ENCODE measurements at places on chromosomes 4 and X.
A peak's percentile ranks its signal among the peaks of the same experiment; 100 is the strongest.

- DNase-seq, result peak; percentile 60
Measured at GRCh38 chrX:130523460-130524394, 121.9 kb downstream of the RBMX2 start.

DNA sequence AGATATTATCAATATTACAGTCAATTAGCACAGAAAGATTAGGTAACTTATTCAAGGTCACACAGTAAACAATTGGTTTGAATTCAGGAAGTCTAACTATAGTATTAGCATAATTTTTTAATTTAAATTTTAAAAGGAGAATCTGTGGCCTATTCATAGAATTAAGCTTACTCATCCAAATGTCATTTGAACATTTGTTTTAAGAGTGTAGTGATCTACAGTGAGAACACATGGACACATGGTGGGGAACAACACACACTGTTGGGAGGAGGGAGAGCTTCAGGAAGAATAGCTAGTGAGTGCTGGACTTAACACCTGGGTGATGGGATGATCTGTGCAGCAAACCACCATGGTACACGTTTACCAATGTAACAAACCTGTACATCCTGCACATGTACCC lies 48.3 kb downstream of the MEPE start:
- DNase-seq, result no peak

DNA sequence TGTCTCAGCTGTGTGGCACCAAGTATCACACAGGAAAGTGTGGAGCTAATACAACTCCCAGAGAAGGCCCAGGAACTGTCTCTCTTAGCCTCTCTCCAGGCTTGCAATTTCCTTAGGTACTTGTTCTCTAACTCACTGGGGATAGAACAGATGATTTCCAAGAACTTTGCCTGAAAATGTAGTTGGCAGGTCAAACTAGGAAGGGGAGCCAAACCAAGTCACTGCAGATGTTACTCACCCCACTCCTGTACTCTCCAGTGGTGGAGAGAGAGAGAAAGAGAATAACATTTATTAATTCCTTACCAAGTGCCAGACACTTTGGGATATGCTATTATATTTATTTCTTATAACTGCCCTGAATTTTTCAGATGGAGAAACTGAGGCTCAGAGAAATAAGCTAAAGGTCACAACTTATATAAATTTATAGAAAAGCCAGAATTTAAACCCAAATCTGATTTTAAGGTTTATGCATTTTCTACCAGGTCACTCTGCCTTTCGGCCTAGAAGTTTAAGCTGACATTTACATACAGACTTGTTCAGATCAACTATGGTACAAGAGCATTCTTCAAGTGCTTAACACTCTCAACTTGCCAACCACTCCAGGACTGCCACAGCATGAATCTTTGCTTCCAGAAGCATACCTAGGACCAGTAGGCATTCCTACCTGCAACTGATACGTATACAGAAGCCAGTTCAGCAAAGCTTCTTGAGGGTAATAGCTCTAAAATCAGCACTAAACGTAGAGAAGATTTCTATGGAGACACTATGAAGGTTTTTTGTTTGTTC lies 248.6 kb upstream of the ETNPPL start:
- no peak for DNase-seq

GRCh38 chrX:41240509-41240908 lies 93.5 kb upstream of the DDX3X start:
- DNase-seq, result peak; percentile 47
